Immature natural killer cell (primary cell): ENCODE measurements at places on chromosomes 2 and 18. TPM values are rescaled to one million over a fixed set of nuclear protein-coding genes. Genes with fewer than 3 reads are reported as not detected.

- DNase-seq = no peak
Measured at GRCh38 chr2:197348721-197349360, 38.3 kb upstream of the ANKRD44 start.

DNA sequence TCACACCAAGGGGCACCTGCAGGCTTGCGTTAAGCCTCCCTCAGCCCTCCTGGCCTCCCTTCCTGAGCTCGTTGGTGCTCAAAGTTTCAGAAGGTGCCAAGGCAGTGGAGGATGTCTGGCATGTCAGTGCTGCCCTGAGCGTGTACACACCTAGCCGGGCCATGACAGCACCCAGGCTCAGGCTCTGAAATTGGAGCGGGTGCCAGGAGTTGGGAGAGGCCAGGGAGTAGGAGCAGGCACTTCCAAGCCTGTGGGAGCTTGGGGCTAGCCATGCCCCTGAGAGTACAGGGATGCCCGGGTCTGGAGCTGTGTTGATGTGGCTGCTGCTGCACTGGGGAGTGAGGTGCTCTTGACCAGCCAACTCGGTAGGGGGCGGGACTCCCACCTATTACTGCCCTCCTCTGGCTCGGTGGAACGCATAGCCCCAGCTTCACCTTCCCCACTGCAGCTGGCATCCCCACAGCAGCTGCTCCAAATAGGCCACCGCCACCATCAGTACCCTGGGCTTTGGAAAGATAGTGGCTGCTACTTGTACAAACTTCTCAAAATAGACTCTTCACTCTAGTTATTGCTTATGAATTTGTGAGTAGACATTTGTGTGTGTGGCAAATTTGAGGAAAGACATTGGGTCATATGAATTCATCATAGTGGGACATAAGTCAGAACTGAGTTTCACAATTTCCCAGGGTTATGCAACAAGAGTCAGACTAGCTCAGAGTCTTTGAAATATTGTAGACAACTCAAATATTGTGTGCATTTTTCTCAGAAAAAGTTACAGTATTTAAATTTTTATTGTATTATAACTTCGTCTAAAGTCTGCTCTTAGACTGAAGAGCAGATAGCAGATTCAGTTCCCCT is 6.8 kb upstream of the PCARE start:
- DNase-seq = no peak

GRCh38 chr2:69693775-69694450 is 48.0 kb upstream of the ANXA4 start:
- peak; percentile 69 for DNase-seq

GRCh38 chr2:143252138-143252907 is 123.1 kb downstream of the ARHGAP15 start:
- DNase-seq = no peak

Gene IL18RAP
- polyA plus RNA-seq = 60.3 TPM
